ENCODE measurements at places on chromosomes 4 and X. TPM values are rescaled to one million over a fixed set of nuclear protein-coding genes. Genes with fewer than 3 reads are reported as not detected.

GLRA2 gene
- not detected for total RNA-seq

TMEM175 gene
- 8.0 TPM for total RNA-seq

SH3D19 gene
- 25.3 TPM for total RNA-seq

DIPK2B gene
- total RNA-seq = not detected

MCF2 gene
- total RNA-seq = not detected

AREG gene
- 47.0 TPM for total RNA-seq

Data from A549 treated with ZK216348 at 1 μM for 4 hours (cell line).